ENCODE measurements at places on chromosomes 5 and 9.

GRCh38 chr9:95101326-95101725, 216.2 kb downstream of the FANCC start:
- no peak for DNase-seq

DNA sequence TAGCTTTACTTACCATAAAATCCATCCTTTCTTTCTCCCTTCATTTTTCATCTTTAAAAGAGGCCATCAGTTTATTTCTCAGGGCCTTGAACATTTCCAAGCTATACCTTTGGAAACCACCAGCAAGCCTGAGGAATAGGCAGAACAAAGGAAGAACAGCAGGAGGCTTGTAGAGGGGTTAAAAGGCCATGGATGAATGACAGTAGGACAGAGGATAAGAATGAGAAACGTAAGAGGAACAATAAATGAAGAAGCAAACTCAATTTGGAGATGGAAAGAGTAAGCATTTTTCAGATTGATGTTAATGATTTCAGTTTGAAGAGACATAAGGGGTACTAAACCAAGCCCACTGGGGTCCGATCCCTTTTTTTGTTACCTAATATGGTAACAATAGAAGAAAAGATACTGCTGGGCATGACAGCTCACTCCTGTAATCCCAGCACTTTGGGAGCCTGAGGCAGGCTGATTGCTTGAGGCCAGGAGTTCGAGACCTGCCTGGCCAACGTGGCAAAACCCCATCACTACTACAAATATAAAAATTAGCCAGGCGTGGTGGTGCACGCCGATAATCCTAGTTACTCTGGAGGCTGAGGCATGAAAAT, 106.6 kb upstream of the NMUR2 start:
- DNase-seq: no peak

DNA sequence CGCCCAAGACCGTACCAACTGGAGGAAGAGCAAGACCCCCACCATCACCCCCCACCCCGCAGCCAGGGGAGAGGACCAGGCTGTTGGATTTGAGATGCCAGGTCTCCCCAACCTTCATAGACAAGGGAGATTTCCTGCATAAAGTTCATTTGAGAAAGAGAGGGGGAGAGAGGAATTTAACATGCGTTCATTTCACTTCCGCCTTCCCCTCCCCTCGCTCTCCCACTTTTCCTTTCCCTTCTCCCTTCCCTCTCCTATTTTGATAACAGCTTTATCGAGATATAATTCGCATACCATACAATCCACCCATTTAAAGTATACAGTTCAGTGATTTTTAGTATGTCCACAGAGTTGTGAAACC, 4.2 kb upstream of the NKX2-5 start:
- no peak for DNase-seq

- peak; percentile 50 for DNase-seq
Measured at GRCh38 chr5:10633271-10634049, 69.6 kb downstream of the ANKRD33B start.

- DNase-seq: no peak
Measured at GRCh38 chr5:10288592-10289219, 19.0 kb downstream of the CMBL start.

- DNase-seq: no peak
Measured at GRCh38 chr9:131942146-131942720, 137.4 kb downstream of the MED27 start.

DNA sequence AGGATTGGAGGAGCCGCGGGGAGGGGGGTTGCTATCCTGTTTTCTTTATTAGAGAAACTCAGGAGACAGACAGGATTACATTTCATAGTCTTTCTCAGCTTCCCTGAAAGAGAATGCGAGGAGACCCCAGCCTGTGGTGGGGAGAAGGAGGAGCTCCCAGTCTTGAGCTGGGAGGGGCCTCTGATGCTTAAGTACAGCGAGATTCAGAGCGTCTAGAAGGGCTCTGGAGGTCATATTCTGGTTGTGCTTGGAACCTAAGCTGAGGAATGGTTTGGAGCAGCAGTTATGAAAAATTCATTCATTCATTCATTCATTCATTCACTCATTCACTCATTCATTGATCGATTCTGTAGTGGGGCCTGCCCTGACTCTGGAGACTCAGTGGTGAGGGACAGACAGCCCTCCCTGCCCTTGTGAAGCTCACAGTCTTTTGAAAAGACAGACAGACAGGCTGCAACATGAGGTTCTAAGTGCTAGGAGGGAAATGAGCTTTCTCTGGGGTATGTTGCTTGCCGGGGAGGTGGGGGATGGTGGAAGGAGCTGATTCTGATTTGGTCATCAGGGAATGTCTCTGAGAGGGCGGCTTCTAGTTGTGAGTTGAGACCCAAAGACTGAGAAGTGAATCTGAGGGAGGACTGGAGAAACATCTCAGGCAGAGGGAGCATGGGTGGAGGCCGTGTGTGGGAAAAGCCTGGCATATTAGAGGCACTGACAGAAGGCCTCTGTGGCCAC, 2.5 kb upstream of the SPRY4 start:
- DNase-seq: no peak

DNA sequence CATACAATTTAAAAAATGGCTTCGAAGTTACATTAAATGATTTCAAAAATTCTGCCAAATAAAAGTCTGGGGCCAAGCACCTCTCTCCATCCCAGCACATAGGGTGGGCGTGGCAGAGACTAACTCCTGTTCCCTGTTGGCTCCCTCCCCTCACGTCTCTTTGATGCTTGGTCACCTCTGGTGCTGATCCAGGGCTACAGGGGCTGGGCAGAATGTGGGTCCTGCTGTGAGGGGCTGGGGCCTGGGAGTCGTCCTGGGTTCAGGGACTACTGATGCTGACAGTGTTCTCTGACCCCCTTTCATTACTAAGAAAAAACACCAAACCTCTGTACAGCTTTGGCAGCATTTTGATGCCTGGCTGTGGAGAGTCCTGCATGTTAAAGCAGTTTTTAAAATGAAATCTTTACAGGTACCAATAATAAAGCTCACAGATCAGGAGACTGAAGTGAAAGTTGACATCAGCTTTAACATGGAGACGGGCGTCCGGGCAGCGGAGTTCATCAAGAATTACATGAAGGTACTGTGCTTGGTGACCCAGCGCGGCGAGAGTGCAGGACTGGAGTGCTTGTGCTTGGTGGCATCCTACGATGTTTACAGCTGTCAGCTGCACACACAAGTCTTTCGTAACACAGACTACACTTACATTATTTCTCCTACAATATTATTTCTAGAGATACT, 29.0 kb downstream of the TENT4A start:
- no peak for DNase-seq

- DNase-seq: no peak
Measured at GRCh38 chr9:125856331-125856730, 109.2 kb downstream of the PBX3 start.

DNA sequence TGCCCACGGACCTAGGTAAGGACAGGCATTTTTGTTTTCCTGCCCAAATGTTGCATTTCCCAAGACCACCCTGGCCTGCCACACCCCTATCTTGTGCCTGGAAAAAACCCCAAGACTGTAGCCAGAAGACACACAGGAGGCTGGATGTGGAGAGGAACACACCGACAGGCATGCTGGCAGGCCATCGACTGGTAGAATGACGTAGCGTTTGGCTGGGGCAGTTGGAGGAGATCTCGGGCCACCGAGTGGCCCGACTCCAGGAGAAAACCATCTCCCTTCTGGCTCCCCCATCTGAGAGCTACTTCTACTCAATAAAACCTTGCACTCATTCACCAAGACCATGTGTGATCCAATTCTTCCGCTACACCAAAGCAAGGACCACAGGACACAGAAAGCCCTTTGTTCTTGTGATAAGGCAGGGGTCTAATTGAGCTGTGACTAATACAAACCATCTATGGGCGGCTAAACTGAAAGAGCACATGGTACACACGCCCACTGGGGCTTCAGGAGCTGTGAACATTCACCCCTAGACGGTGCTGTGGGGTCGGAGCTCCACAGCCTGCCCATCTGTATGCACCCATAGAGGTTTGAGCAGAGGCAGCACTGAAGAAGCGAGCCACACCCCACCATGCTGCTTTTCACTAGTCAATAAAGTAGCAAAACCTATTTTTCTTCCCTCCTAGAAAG, 38.9 kb upstream of the N4BP3 start:
- DNase-seq: no peak

GRCh38 chr5:9062873-9063272, 483.0 kb downstream of the SEMA5A start:
- DNase-seq: no peak

GRCh38 chr5:138491284-138491648, 26.0 kb downstream of the EGR1 start:
- DNase-seq: no peak

- no peak for DNase-seq
Measured at GRCh38 chr5:10474521-10475075, 32.9 kb downstream of the ROPN1L start.

- no peak for DNase-seq
Measured at GRCh38 chr5:132679166-132679565, 5.4 kb downstream of the IL4 start.

DNA sequence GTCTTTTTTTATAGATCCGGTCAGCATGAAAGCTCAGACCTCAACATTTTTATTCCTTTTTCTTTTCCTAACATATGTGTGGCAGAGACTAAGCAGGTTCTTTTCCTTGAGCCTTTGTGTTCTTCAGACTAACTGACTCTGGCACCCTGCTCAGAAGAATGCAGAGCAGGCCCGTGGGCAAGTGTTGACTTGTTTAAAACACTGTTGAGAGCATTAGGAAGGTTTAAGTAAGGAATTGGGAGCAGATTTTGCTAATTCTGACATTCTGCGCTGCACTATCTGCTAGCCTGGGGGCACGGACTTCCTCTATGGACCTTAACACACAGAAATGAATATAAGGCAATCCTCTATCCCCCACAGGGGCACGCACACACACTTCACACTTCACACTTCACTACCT, 182.5 kb upstream of the PIK3R1 start:
- DNase-seq: no peak

DNA sequence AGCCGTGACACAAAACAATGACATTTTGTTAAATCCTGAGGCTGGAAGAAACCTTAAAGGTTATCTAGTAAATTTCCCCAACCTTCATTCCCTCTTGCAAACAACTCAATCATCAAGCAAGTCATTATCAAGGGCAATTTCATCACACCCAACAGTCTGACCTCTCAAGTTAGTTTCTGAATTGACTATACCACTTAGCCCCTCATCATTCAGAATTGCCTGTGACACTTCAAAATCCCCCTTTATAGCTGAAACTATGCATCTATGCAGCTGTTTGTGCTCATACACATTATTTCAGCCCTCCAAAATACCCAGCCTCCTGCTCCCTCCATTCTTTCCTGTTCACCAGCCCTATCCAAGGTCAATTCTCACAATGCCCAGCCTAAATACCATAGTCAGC, 24.6 kb downstream of the LPAR1 start:
- DNase-seq: no peak

DNA sequence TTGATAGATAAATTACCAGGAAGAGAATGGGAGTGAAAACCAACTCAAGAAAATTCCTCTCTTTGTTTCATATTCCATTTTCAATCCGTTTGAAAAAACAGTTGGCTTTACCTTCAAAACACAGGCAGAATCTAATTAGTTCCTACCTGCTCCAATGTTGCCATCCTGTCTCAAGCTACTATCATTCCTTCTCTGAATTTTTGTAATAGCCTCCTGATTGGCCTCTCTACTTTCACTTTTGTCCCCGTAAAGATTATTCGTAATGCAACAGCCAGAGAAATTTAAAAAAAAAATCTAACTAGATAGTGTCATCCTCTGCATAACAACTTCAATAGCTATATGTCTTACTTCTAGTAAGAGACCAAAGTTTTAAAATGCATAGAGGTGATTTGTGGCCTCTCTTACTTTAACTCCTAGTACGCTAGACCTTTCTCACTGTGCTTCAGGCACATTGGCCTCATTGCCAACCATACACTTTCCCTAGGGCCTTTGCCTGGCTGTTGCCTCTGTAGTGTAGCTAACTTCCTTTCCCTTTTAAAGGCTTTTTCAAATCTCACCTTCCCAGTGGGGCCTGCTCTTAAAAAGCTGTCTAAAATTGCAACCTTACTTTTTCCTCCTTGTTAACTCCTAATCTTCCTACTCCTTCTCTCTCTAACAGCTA, 311.3 kb upstream of the GRIN3A start:
- DNase-seq: no peak

DNA sequence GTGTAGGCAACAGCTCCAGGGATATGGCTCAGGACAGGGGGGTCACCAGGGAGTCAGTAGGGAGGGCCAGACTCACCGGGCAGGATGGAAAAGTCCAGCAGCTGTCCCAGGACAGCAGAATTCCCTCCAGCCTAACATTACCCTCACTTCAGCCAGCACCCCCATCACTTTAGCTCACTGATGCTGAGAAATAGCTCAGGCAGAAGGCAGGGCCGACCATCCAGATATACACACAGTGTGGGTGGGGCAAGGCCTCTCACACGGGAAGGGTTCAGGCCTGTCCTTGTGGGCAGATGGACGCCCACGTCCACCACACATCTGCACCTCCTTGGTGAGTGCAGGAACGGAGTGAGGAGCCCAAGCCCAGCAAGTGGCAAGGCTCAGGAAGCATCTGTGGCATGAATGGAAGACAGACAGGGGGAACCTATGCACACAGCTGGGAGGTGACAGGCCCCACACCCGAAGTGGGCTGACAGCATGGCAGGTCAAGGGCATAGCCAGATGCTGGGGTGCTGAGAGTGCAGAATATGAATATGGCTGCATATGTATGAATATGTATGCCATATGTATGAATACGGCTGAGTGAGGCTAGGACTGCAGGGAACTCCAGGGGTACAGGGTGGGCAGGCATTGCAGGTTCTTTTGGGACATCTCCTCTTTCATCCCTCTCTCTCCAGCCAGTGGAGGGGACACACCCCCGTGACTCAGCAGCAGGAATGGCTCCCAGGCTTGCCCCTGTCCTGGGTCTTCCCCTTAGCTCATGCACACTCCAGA, 17.0 kb downstream of the BICD2 start:
- no peak for DNase-seq

DNA sequence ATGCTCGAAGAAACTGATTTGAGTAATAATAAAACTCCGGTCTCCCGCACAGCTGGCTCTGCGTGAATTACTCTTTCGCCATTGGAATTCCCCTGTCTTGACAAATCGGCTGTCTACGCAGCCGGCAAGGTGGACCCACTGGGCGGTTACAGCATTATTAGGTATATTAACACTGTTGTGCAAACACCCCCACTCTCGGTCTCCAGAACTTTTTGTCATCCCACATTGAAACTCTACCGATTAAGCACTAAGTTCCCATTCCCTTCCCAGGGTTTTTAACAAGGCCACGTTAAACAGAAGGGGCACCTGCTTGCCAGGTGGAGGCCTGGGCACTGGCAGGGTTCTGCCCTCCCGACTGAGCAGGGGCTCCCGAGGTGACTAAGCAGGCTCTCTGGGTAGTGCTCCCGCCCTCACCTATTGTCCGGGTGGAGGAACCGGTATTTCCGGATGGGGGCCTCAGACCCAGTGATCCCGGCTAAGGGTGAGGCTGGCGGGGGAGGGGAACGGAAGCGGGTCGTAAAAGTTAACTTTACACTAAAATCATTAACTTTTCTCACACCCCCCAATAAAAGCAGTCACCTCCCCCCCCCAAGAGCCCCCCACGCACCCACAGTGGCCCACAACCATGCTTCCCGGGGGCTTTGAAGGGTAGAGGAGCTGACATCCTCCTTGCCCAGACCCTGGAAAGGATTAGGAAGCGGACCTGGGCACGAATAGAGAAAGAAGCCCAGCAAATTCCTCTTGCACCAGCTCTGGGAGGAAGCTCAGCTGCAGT, 53.5 kb upstream of the TJP2 start:
- DNase-seq: no peak

All from HL-60 (cell line).